ENCODE measurements at places on chromosomes 11 and 22.
A peak's percentile ranks its signal among the peaks of the same experiment; 100 is the strongest.

DNA sequence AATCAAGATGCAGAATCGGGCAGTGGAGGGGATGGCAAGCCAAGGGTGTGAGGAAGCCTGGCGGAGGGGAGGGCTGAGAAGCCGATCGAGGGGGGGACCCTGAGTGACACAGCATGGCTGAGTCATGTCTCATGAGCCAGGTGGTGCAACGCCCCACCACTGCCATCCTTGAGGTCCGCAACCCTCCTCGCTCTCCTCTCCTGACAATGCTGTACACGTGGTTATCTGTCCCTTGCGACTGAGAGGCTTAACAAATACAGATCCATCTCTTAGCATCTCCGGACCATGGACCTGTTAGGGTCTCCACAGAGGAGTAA, 14.2 kb downstream of the SLC22A12 start:
- DNase-seq: no peak

DNA sequence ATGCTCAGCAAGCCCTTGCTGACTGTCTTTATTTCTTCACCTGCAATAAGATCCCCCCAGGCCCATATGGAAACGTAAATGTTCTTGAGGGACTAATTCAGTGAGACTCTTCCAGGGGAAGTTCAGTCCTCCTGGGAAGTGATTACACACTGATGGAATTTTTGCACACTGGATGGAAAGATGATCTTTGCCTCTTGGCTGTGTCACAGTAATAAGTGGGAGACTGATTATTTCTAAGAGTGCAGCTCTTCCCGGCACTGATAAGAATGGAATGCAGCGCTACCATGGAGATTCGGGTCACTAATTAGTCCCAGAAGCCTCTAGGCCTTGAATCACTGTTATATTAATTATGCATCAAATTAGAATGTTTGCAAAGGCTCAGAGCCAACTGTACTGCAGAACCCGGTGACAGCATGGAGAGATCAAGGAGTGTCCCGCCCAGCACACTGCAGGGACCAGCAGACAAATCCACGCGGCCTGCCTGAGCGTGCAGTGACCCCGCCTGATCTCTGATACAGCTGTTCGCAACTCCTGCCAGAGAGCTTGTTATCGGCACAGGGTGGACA, 178.3 kb downstream of the SNX19 start:
- peak; percentile 62 for DNase-seq

DNA sequence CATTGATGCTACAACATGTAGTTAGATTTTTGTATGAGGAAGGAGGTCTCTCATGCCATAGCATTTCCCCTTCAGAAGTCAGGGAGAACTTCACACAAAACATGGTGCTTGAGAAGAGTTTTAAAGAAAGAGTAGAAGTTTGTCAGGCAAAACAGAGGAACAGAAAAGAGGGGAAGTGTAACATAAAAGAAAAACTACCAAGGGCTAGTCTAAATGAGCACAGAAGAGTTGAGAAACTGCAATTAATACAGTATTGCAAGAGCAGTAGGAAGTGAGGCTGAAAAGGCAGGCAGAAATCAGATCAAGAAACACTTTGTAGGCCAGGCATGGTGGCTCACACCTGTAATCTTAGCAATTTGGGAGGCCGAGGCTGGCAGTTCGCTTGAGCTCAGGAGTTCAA, 61.0 kb downstream of the FAM168A start:
- DNase-seq: no peak

- no peak for DNase-seq
These were observed 5.1 kb downstream of the DGCR2 start for GRCh38 chr22:19117111-19117512.

DNA sequence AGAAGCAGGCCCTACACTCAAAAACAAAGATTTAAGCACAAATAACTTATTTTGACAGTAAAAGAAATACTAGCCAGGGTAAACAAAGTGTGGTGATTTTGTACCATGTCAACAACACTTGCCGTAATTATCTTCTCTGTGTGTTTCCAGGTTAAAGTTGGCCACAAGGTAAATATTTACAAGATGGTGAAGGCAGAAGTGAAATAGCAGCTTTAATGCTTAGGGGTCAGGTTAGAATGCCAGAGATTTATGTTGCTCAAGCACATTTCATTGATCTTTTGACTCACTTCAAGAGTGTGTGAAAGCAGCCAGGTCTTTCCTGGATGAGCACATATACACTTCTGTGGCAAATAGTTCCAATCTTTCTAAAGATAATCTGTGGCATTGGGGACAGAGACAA, 270.2 kb upstream of the LUZP2 start:
- DNase-seq: no peak

GRCh38 chr22:50143096-50143495, 27.4 kb upstream of the PANX2 start:
- no peak for DNase-seq

DNA sequence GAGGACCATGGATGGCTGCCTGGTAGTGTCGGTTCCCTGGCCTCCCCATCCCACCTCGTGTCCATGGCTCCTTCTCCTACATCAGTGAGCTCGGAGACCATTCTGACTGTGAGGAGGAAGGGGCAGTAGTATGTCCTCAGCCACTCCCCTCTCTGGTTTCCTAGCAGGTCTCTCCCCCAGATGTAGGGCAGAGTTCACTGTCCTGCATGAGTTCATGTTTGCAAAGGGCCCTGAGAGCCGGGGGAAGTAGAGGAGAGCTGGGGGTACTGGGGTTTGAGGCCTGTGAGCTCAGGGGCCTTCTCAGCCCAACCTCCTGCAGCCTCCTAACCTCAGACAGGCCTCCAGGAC, 18.4 kb upstream of the ST3GAL4 start:
- DNase-seq: no peak

DNA sequence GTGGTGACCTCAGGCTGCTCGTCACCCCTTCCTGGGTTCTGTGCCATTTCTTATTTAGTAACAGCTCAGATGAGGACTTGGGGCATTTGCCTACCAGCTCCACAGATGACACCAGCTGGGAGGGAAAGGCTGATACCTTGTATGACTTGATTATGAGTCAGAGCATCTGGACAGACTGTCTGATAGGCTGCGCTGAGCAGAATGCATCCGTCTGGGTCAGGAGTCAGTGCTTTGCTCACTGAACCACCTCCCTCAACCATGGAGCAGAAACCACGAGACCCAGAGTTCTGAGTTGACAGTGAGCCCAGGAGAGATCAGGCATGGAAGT, 6.8 kb downstream of the ST14 start:
- no peak for DNase-seq

- no peak for DNase-seq
These were observed 12.3 kb downstream of the IFT27 start for GRCh38 chr22:36763576-36763975.

DNA sequence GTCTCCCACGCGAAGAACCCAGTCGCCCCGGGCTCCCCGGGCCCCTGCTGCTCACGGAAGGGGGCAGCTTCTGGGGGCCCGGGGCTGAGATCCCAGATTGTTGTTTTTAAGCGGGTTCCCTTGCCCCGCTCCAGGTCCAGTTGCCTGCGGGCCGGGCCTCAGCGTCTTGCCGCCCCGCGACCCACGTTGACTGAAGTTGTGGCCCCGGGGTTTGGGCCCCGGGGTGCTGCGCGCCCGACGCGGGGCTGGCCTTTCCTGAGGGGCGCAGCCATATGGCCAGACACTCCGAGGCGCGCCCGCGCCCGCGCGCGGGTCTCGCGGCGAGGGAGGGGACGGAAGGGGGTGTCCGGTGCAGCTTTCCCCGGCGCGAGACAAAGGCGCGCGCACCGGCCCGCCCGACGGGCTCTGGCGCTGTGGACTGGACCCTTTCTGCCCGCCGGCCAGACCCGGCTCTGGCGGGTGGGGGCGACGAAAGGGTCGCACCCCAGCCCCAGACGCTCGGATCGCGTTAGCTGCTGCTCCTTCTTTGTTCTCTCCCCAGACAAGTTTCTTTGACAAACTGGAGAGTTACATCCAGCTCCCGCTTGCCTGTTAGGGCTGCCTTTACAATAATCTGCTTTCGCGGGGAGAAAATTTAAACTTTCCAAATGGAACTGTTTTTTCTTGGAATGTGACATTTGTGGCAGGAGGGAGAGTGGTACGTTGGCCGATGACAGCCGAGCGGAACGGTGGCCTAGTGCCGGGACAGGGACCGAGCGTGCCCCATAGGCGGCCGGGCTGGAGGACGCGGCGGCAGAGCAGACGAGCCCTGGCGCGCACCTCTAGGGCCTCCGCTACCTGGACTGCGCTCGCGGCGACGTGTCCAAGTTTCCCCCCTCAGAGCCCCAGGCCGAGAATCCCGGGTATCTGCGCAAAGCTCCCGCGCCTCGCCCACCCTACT, 716 bp downstream of the AMOTL1 start:
- no peak for DNase-seq

- DNase-seq: no peak
These were observed 65.2 kb upstream of the CNTN5 start for GRCh38 chr11:98955551-98955950.

DNA sequence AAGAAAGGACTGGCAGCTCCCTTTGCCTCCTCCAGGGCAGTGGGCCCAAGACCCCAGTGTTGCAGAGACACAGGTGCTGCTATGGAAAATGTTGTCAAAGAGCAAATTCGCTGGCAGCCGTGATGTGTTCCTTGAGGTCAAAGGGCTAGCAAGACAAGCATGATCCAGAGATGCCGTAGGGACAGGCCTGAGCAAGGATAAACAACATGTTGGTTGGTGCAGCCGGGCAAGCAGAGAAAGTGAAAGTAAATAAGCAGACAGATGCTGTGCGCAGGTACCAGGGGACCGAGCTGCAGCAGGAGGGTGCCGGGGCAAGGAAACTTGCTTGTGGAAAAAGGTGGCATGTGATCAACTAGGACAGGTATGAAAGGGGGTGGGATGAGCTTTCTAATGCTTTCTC, 125.5 kb upstream of the NECTIN1 start:
- DNase-seq: no peak

DNA sequence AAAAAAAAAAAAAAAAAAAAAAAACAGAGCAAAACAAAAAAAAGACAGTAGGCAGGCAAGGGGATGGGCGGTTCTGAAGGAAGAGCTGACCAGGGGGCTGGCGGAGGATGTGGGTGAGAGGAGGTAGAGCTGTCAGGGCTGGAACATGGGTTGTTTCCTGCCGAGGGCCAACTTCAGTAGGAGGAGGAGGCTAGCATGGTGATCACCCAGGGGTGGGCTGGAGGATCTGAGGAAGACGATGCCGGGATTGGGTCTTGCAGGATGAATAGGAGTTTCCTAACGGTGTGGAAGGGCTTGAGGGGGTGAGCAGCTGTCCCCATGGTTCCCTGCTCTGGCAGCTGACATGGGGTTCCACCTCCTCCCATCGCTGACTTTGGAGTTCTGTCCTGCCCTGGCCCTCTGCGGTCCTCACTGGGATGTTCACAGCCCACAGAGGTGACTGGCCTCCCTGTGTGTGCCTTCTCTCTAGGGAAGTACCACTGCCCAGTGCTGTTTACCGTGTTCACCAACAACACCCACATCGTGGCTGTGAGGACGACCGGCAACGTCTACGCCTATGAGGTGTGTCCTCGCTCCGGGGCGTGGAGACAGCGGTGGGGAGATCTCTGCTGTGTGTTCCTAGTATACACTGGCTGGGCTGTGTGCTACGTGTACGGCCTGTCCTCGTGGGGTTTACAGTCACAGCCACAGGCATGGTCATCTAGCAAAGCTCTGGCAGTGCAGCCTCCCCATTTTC, 15.2 kb downstream of the PPIL2 start:
- DNase-seq: no peak

GRCh38 chr11:132058211-132058772, 687.9 kb downstream of the NTM start:
- no peak for DNase-seq

DNA sequence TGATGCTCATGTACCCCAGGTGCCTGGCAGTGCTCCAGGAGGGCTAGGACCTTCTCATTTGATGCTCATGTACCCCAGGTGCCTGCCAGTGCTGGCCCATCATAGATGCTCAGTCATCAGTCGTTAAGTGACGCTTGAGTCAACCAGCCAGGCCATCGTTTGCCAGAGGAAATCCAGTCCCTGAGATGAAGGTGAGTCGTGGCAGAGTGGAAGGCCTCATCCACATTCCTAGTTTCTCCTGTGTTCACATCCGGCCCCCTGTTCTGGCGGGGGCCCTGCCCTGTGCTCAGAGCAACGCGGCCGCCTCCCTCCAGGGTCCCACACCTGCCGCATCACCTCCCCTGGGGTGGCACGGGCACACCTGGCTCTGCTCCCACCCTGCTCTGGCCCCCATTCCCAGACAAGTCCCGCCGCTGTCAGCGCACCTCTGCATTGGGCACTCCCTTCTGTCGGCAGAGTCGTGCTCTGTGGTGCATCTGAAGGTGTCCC, 279.9 kb downstream of the BRD1 start:
- DNase-seq: no peak

- DNase-seq: no peak
These were observed 7.5 kb upstream of the C11orf65 start for GRCh38 chr11:108474664-108475463.

DNA sequence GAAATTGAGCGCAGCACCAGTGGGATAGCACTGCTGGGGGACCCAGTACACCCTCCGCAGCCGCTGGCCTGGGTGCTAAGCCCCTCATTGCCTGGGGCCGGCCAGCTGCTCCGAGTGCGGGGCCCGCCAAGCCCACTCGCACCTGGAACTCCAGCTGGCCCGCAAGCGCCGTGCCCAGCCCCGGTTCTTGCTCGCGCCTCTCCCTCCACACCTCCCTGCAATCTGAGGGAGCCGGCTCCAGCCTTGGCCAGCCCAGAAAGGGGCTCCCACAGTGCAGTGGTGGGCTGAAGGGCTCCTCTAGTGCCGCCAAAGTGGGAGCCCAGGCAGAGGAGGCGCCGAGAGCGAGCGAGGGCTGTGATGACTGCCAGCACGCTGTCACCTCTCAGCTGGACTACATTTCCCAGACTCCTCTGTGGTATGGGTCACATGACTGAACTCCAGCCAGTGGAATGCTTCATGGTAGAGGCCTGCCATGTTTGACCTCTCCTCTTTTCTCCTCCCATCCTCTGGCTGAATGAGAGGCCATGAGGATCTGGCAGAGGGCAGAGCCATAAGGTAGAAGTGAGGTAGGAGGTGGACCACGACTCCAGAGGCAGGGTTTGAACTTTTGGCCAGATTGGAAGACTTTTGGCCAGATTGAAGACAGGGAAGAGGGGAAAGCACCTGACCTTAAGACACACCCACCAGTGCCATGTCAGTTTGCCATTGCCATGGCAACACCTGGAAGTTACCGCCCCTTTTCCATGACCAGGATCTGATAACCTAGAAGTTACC, 6.2 kb downstream of the MRGPRD start:
- no peak for DNase-seq

GRCh38 chr11:12079726-12080556, 30.4 kb upstream of the MICAL2 start:
- DNase-seq: no peak

DNA sequence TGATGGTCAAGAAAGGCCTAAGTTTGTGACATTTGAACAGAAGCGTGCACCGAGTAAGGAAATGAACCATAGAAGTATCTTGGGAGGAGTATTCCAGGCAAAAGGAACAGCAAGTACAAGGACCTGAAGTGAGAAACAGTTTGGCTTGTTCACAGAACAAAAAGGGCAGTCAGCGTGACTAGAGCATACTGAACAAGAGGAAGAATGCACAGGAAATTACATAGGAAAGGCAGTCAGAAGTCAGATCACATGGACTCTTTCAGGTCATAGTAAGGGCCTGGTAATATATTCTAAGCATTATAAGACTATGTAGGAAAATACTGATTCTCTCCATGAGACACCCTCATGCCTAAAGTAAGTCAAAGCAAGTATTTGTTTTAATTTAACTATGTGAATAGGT, 52.3 kb upstream of the GAB2 start:
- DNase-seq: no peak

GRCh38 chr22:45903355-45904135, 73.4 kb downstream of the WNT7B start:
- no peak for DNase-seq

GRCh38 chr11:73566977-73567755, 30.7 kb downstream of the FAM168A start:
- no peak for DNase-seq

Data from right renal pelvis (tissue), 4 donors.